BJ (cell line): ENCODE measurements at places on chromosomes 12 and 14. TPM values are rescaled to one million over a fixed set of nuclear protein-coding genes. Genes with fewer than 3 reads are reported as not detected.

- DNase-seq: no peak
Observed at GRCh38 chr14:104912053-104912452, 12.6 kb upstream of the PLD4 start.

DNA sequence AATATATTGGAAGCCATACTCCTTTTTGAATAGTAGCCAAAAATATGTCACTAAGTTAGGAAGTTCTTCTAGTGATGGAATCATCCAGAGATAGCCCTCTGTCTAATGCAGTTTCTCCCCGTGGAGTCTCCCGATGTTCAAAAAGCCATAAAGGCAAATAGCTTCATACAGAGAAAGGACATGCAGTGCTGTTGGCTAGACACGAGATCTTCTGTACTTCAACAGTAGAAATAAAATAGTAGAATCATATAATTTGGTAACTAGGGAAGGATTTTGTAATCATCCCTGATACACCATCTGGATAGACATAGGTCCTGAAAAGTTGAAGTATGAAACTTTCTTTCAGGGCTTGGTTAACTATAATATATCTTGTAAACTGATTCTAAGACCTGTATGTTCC is 27.6 kb downstream of the LRFN5 start:
- no peak for DNase-seq

- no peak for DNase-seq
Observed at GRCh38 chr14:54840336-54840735, 62.3 kb downstream of the GCH1 start.

GRCh38 chr14:34713122-34713680 is 1.2 kb downstream of the CFL2 start:
- DNase-seq: no peak

DNA sequence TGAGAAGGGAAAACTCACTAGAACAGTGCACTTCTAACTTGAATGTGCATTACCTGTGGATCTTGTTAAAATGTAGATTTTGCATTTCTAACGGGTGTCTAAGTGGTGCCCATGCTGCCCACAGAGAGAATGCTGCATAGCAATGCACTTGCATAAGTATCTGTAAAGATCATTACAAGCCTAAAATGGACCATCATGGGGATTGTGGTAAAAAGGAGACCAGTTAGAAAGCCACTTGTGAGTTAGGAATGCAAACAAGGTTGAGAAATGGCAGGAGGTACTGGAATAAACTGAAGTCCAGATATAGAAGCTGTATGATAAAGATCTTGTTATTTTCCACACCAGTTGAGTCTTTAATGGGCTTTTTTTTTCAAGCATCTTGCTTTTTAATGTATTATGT is 18.8 kb downstream of the AVPR1A start:
- DNase-seq: no peak

DNA sequence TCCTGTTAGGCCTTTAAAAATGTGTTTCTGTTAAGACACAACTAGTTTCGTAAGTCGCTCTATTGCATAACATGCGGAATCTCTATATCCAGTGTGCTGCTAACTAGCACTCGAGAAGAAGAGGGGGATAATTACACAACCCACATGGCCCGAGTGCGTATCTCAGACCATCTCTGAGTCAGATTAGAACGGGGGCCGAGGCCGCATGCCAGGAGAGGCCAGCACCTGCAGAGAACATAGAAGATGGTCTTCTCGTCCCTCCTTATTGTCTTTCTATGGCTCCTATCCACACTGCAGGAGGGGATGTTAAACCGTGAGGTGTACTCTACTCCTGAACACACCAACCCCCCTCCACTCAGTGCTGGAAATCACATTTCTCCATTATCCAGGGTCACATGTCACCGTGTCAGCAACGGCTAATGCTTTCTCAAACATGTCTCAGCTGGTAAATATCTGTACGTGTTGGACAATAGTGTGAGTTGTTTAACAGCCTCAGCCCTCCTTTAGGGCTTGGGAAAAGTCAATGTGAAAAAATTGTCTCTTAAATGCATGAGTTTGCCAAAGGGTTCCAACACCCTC is 56.3 kb downstream of the CCDC88C start:
- no peak for DNase-seq

GRCh38 chr12:125329239-125330102 is 264.2 kb downstream of the AACS start:
- DNase-seq: no peak

MYH6 gene
- polyA plus RNA-seq: not detected in 2 replicates

CMKLR1 gene
- 0.10 TPM in 1 of 2 replicates, not detected in the other for polyA plus RNA-seq

LRIG3 gene
- polyA plus RNA-seq: 33.9 and 34.6 TPM in 2 replicates
